D721Med (cell line): ENCODE measurements at places on chromosomes 16 and 17.

DNA sequence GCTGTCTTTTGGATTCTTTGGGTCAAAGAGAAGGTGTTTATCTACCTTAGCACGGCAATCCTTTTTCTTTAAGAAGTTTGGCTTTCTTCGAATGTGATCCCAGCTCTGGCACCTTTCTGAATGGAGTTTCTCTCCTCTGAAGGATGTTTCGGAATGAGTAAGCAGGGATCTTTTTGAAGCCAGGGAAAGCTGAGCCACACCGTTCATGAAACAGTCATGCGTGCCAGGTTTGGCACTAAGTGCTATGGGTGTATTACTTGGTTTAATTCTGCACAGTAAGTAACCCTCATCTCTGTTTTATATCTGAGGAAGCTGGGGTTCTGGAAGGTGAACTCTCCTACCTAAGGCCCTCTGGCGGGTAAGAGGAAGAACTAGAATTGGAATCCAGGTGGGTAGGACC is 234.5 kb downstream of the NTN1 start:
- no peak for DNase-seq

DNA sequence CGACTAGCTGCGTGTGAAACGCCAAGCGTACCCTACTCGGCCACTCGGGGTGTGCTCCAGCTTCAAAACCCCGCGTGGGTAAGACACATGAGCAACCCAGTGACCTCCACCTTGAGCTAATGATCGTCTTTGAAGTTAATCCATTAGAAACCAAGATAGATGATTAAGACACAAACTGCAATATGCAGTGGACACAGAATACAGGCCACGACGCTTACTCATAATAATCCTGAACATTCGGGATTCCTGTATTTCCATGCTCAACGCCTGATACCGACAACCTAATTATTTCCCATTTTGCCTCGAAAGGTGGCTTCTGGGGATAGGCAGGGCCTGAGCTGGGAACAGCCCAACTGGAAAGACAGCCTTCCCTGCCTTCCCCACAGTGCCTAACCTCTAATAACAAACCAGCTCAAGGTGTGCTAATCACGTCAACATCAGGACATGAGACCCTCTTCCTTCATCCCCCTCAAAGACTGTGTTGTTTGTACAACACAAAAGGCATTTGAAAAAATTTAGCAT is 504 bp upstream of the COPRS start:
- no peak for DNase-seq

GRCh38 chr17:27958708-27959381 is 65.7 kb upstream of the LYRM9 start:
- no peak for DNase-seq

GRCh38 chr16:19841184-19841583 is 43.5 kb downstream of the GPRC5B start:
- DNase-seq = no peak

GRCh38 chr17:45722161-45722560 is 62.0 kb upstream of the CRHR1 start:
- no peak for DNase-seq

DNA sequence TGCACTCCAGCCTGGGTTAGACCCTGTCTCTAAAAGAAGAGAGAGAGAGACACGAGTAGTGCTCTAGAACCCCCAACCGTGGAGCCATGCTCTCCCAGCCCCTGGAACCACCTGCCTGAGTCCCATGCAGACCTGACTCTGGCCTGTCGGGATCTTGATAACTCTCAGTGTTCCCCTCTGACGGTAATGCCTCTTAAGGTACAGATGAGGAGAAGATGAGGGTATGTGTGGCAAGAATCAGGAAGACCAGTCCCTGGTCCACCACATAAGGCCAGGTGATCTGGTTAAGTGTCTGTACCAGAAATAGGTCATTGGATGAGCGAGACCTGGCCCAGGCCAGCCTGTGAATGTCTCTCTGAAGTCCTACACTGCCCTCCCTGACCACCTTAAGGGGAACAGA is 18.4 kb downstream of the OSBPL7 start:
- no peak for DNase-seq

- DNase-seq = no peak
These were observed 153.4 kb upstream of the DYNLRB2 start for GRCh38 chr16:80387318-80387921.

GRCh38 chr17:72426321-72426720 is 305.5 kb downstream of the SOX9 start:
- DNase-seq = no peak

- DNase-seq = no peak
These were observed 98.0 kb downstream of the KPNA2 start for GRCh38 chr17:68133346-68134045.

DNA sequence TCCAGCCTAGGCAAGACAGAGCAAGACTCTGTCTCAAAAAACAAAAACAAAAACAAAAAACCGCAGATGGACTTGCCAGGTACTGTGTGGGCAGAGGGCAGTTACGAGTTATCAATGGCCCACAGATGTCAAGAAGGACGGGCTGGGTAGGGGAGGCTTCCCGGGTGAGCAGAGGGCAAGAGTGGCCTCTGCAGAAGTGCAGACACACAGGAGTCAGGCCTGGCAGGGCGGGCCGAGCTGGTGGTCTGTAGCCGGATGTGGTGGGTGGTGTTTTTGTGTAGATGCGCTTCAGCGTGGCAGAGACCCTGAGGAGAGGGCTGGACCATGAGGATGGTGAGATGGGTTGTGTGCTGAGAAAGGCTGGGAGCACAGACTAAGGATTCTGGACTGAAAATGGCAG is 44.9 kb upstream of the KDM6B start:
- no peak for DNase-seq

- DNase-seq = no peak
These were observed 825 bp downstream of the HASPIN start for GRCh38 chr17:3724378-3725077.

DNA sequence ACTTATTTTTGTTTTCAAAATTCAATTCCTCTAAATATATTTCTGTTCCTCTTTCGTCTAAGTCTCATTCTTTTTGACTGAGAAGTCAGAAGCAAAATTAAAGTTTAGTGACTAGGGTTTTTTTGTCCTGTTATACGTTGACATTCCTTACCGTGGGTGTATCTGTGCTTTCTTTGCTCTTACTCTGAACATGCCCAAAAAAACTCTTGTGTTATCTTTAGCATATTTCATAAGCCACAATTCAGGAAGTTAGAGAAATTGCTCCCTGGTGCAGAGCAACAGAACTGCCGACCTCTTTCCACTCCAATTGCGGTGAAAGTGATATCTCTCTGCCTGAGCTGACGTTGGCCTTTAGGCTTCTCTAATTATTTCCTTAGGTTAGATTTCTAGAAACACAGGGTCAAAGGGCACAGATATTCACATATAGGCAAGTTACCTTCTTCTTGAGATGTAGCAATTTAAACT is 65.7 kb downstream of the CENPV start:
- no peak for DNase-seq

GRCh38 chr17:77579131-77579530 is 379.4 kb upstream of the TNRC6C start:
- DNase-seq = peak; percentile 5

GRCh38 chr16:27149986-27150385 is 53.3 kb upstream of the KDM8 start:
- no peak for DNase-seq

GRCh38 chr16:32116080-32116479 is 137.0 kb upstream of the TP53TG3D start:
- DNase-seq = no peak

DNA sequence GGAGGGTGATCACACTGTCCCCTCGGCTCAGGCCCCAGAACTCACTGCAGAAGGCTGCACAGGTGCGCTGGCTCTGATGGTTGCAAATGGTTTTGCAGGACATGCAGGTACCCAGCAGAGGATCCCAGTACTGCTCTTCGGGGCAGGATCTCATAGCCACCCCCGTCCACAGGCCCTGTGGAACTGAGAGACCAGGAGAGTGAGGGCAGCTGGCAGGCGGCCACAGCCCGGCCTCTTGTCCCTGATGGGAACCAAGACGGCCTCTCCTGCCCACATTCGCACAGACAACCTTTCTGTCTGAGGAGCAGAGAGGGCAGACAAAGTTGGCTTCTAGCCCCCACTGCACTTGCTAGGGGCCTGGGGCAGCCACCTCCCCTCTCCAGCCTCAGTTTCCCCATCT is 19.5 kb downstream of the TNFRSF13B start:
- no peak for DNase-seq

GRCh38 chr16:79006206-79006605 is 594.3 kb downstream of the MAF start:
- no peak for DNase-seq

GRCh38 chr17:55601874-55602364 is 90.7 kb upstream of the SMIM36 start:
- no peak for DNase-seq

DNA sequence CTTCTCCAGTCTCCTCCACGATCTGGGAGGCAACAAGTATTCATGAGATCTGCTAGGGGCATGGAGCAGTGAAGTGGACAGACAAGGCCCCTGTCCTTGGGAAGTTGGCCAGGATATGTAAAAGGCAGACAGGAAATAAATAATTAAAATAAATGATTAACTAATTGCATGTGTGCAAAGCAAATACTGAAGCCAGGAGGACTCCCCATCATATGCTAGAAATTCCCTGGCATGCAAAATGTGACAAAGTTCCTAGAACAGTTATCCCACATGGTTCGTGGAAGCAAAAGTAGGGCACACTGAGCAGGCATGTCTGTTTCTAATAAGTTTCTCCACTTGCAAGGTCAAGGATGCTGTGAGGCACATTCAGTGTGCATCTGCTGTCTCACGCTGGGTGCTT is 86.8 kb downstream of the CDYL2 start:
- DNase-seq = no peak

- no peak for DNase-seq
These were observed 14.3 kb upstream of the SRCIN1 start for GRCh38 chr17:38619937-38620550.

DNA sequence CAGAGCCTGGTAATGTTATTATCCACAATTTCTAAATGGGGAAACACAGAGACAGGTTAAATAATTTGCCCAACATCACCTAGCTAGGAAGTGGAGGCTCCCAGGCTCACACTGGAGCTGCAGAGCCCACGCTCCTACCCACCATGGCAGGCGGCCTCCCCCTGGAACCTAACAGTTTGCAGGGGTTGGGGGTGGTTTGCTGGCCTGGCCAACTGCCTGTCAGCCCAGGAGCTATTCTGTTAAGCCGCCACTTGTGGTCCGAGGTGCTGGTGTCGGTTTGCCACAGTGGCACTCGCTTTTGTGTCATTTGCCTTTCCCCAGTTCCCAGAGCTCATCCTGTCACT is 3.6 kb downstream of the PRCD start:
- DNase-seq = peak; percentile 5

GRCh38 chr17:19275457-19276127 is 38.4 kb downstream of the EPN2 start:
- DNase-seq = no peak

DNA sequence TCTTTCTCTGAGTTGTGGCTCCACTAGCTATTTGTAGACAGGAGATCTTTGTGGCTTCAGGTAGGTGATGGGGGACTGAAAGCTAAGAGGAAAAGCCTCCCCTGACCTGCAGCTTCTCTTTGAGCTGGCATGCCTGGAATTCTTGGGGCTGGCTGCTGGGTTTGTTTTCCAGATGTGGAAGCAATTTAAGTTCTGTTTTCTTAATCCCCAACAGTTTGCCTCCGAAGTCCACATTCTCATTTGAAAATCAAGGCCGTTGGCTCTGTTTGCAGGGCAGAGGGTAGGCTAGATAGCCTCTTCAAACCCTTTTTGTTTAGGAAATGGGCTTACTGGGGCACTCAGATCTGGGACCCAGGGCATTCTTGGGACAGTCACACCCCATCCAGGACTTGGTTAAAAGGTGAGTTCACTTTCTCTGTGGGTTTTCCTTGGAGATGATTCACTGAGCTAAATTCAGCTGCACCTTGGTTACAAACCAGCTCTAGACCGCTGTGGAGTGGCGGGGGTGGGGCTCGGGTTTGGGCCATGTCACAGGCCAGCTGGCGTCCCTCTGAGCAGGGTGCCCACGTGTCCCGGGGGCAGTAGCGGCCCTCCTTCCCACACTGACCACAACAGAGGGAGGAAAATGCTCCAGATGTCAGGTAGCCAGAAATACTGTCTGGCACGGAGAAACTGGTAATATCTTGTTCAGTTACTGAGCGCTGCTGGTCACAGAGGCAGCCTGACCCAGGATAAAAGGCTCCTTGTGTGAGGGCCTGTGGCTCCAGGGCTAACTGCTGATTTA is 108.5 kb downstream of the RAB11FIP4 start:
- DNase-seq = no peak

- no peak for DNase-seq
These were observed 18.5 kb downstream of the SLC16A3 start for GRCh38 chr17:82247182-82247823.

DNA sequence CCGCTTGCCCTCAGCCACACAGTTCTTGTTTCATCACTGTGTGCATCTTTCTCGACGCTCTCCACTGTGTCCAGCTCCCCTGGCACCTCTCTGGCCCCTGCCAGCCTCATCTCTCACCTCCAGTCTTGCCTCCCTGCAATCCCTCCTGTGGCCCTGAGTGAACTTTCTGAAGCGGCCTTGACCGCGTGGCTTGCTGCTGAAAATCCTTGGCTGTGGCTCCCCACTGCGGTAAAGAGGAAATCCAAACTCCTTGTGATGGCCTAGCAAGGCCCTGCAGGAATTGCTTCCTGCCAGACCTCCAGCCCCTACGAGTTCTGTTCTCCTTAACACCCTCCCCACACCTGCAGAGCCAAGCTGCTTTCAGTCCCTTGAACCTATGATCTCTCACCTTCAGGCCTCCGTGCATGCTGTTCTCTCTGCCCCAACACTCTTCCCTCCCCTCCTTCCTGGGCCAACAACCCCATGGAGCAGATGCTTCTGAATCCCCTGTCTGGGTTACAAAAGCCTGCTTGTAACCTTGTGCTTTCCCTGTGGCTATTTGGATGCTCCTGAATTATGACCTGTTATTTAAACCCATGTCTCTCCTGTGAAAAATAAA is 33.6 kb upstream of the BRD7 start:
- DNase-seq = no peak

GRCh38 chr17:50841277-50841948 is 6.0 kb downstream of the WFIKKN2 start:
- DNase-seq = no peak

DNA sequence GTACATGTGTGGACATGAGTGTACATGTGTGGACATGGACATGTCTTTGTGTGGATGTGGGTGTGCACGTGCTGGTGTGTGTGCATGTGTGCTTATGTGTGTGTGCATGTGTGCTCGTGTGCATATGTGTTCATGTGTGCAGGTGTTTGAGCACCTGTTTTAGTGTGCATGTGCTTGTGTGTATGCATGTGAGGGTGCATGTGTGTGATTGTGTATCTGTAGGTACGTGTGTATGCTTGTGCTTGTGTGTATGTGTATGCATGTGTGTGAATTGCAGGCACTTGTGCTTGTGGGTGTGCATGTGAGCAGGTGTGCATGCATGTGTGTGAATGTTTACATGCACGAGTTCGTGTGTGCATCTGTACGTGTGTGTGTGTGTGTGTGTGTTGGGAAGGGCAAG is 300.6 kb upstream of the EEF2KMT start:
- DNase-seq = no peak

- DNase-seq = no peak
These were observed 932 bp upstream of the NFE2L1 start for GRCh38 chr17:48047113-48047740.
